ENCODE measurements at places on chromosomes 2 and 18. TPM values are rescaled to one million over a fixed set of nuclear protein-coding genes. Genes with fewer than 3 reads are reported as not detected.
A peak's percentile ranks its signal among the peaks of the same experiment; 100 is the strongest.

Gene RGPD5
- polyA plus RNA-seq, result 0.60 TPM

Gene MC2R
- not detected for polyA plus RNA-seq

Gene RSAD2
- polyA plus RNA-seq, result 4.3 TPM

Gene CKAP2L
- not detected for polyA plus RNA-seq

Gene SESTD1
- polyA plus RNA-seq, result 9.8 TPM

Gene RAB27B
- 0.32 TPM for polyA plus RNA-seq

Gene C1D
- 34.2 TPM for polyA plus RNA-seq

Gene ABCA12
- polyA plus RNA-seq, result 0.37 TPM

Gene G6PC2
- not detected for polyA plus RNA-seq

Gene CASP10
- polyA plus RNA-seq, result 4.5 TPM

DNA sequence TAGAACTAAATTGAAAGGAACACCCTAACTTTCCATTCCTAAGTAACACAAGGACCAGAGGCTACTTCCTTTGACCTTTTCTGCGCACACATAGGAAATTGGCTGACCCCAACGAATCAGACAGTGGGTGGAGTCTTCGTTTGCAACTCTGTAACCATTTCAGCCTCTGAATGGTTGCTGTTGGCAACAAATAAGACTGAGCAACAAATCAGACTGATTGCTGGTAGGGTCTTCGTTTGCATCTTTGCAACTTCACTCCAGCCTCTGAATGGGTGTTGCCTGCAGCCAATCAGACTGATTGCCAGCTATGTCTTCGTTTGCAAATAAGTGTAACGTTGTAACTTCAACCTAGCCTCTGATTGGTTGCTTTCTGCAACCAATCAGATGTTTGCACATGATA is 34.6 kb downstream of the USP40 start:
- H3K4me1 ChIP-seq, result no peaks in the 10 kb centered on the region
- no peaks in the 10 kb centered on the region for H3K36me3 ChIP-seq
- H3K27me3 ChIP-seq, result no peaks in the 10 kb centered on the region

GRCh38 chr2:240259924-240260529 is 119.6 kb upstream of the OTOS start:
- no peak for DNase-seq
- H3K4me1 ChIP-seq, result peaks cover 5% of the 10 kb centered on the region

- H3K27me3 ChIP-seq, result no peaks in the 10 kb centered on the region
- DNase-seq, result no peak
- H3K4me1 ChIP-seq, result peaks cover under 1% of the 10 kb centered on the region
- H3K36me3 ChIP-seq, result no peaks in the 10 kb centered on the region
- no peak overlapping the region for H3K4me3 ChIP-seq
- no peak overlapping the region for H3K27ac ChIP-seq
These were observed 186.8 kb upstream of the PGAP1 start for GRCh38 chr2:197113275-197113711.

- H3K4me1 ChIP-seq, result no peaks in the 10 kb centered on the region
- no peak for DNase-seq
- no peaks in the 10 kb centered on the region for H3K27me3 ChIP-seq
- no peak overlapping the region for H3K27ac ChIP-seq
These were observed 4.4 kb downstream of the PTRHD1 start for GRCh38 chr2:24788816-24789215.

DNA sequence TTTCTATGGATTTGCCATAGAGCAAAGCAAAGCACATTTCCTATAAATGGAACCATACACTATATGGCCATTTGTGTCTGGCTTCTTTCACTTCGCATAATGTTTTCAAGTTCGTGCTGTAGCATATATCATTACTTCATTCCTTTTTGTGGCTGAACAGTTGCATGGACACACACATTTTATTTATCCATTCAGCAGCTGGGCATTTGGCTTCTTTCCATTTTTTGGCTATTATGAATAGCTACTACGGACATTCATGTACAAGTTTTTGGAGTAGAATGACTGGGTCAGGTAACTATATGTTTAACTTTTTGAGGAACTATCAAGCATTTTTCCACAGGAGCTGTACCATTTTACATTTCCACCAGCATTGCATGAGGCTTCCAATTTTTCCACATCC is 10.7 kb upstream of the SELENOI start:
- no peak overlapping the region for H3K4me3 ChIP-seq
- H3K27me3 ChIP-seq, result no peaks in the 10 kb centered on the region
- no peak for DNase-seq
- H3K36me3 ChIP-seq, result no peaks in the 10 kb centered on the region
- H3K27ac ChIP-seq, result no peak overlapping the region

GRCh38 chr2:220226076-220226475 is 598.6 kb downstream of the SLC4A3 start:
- H3K36me3 ChIP-seq, result no peaks in the 10 kb centered on the region
- H3K27me3 ChIP-seq, result no peaks in the 10 kb centered on the region
- DNase-seq, result no peak
- no peak overlapping the region for H3K27ac ChIP-seq
- peaks cover 2% of the 10 kb centered on the region for H3K4me1 ChIP-seq
- H3K4me3 ChIP-seq, result no peak overlapping the region

DNA sequence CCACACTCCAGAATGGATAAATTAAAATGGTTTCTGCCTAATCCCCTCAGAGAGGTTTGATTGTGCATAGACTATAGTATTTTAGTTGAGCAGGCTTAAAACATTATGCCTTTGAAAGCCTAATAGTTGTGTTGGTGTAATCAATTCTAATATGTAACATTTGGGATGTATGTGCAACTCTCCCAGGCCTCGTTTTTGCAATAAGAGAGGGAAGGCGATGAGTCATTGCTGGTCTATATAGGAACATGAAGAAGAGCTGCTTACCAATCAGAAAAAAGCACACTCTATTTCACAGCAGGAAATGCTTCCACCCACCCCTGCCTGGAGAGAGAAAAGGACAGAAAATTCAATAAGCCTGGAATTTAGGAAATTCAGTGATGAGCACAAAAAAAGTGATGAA is 1424.0 kb upstream of the PIK3C3 start:
- H3K4me1 ChIP-seq, result no peaks in the 10 kb centered on the region
- H3K4me3 ChIP-seq, result no peak overlapping the region
- H3K27ac ChIP-seq, result no peak overlapping the region
- H3K27me3 ChIP-seq, result no peaks in the 10 kb centered on the region

DNA sequence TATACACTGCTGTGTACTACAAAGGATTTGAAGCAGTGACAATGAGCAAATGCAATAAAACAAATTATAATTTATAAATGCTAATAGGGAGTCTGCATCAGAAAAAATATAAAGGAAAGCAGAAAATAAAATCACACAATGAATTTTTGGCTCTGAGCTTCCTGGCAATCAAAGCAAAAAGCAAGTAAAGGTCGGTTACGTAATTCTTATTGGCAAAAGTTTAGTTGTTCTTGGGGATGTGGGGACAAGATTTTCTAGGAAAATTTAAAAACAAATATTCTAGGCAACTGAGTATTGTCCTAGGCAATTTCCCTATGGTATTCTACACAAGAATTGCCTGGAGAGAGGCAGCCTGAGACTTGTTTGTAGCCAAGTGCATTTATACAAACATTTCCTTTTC is 1.8 kb downstream of the ORC2 start:
- no peak overlapping the region for H3K4me3 ChIP-seq
- H3K27me3 ChIP-seq, result no peaks in the 10 kb centered on the region
- H3K4me1 ChIP-seq, result peaks cover 5% of the 10 kb centered on the region
- no peak overlapping the region for H3K27ac ChIP-seq
- no peak for DNase-seq

GRCh38 chr2:133369901-133370658 is 198.2 kb downstream of the NCKAP5 start:
- no peak for DNase-seq
- no peaks in the 10 kb centered on the region for H3K27me3 ChIP-seq
- H3K36me3 ChIP-seq, result no peaks in the 10 kb centered on the region

- peak; percentile 85 for DNase-seq
- H3K4me3 ChIP-seq, result no peak overlapping the region
- H3K27me3 ChIP-seq, result no peaks in the 10 kb centered on the region
- H3K36me3 ChIP-seq, result no peaks in the 10 kb centered on the region
- H3K27ac ChIP-seq, result peak overlapping the region; percentile 82
- H3K4me1 ChIP-seq, result peaks cover 31% of the 10 kb centered on the region
These were observed 12.4 kb downstream of the HS6ST1 start for GRCh38 chr2:128306081-128306930.

- H3K4me1 ChIP-seq, result no peaks in the 10 kb centered on the region
- no peaks in the 10 kb centered on the region for H3K27me3 ChIP-seq
- no peaks in the 10 kb centered on the region for H3K36me3 ChIP-seq
- H3K4me3 ChIP-seq, result no peak overlapping the region
- no peak for DNase-seq
These were observed 140.8 kb downstream of the TMEFF2 start for GRCh38 chr2:192053921-192054320.

- H3K36me3 ChIP-seq, result no peaks in the 10 kb centered on the region
- no peak overlapping the region for H3K27ac ChIP-seq
- DNase-seq, result no peak
- no peaks in the 10 kb centered on the region for H3K27me3 ChIP-seq
- H3K4me3 ChIP-seq, result no peak overlapping the region
These were observed 93.7 kb downstream of the AOX1 start for GRCh38 chr2:200679535-200679934.

DNA sequence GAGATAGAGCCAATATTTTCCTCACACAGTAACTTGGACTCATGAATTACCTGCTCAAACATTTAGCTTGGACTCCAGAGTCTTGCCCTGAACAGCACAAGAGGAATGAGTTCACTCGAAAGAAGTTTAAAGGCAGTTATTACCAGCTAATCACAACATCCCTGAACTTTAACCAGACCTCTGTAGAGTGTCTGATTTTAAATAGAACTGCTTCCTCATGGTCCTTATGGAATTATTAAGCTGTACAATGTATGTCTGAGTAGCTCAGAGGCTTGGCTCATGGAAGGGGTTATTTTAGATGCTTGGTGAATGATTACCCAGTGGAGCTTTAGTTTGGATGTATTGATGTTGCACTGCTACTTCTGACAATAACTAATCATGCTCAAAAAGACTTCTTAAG is 183.1 kb downstream of the FMNL2 start:
- H3K4me1 ChIP-seq, result no peaks in the 10 kb centered on the region
- H3K27me3 ChIP-seq, result no peaks in the 10 kb centered on the region
- no peak overlapping the region for H3K27ac ChIP-seq
- DNase-seq, result no peak

GRCh38 chr2:171846894-171847293 is 47.1 kb downstream of the SLC25A12 start:
- H3K4me3 ChIP-seq, result no peak overlapping the region
- H3K36me3 ChIP-seq, result peaks cover 3% of the 10 kb centered on the region

DNA sequence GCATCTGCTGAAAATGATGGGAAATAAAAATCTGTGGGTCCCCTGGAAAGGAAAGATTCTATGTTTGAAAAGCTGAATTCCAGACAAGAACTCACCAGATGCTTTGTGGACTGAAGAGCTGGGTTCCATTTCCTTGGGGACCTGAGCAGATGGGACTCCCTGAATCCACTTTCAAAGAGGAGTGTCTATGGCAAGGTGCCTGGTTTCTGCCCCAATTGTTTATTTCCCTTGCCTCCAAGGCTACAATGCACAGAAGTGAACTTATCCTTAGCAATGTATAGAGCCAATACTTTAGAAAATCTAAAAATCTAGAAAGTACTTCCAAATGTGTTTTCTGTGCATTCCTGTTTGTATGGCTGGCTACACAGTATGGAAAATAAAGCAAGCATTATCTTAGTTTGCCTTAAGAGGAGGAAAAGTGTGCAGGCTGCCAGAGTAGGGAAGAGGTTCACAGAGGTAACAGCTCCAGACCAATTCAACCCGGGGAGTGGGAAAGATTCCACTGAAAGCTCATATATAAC is 420.5 kb downstream of the NRXN1 start:
- no peak overlapping the region for H3K4me3 ChIP-seq
- no peak overlapping the region for H3K27ac ChIP-seq
- H3K36me3 ChIP-seq, result no peaks in the 10 kb centered on the region
- H3K27me3 ChIP-seq, result no peaks in the 10 kb centered on the region
- H3K4me1 ChIP-seq, result no peaks in the 10 kb centered on the region
- no peak for DNase-seq

GRCh38 chr18:35055726-35056125 is 14.5 kb downstream of the MAPRE2 start:
- no peak for DNase-seq
- H3K36me3 ChIP-seq, result no peaks in the 10 kb centered on the region
- no peaks in the 10 kb centered on the region for H3K4me1 ChIP-seq

DNA sequence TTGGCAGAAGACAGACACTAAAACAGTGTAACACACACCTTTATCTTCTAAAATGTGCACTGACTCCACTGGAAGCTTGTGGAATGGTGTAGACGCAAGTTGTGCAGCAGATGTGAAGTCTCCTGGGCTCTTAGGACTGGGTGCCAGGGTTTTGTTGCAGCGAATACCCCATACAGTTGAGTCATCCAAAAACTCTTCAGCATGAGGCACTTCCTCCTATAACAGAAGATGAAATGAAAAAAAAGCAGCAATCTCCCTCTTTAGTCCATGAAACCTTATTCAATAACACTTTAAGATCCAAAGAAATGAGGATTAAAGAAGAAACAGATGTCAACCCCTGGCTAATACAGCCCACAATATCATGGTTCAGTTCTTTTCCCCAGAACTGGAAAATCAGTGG is 22.2 kb downstream of the BUB1 start:
- no peaks in the 10 kb centered on the region for H3K27me3 ChIP-seq
- no peaks in the 10 kb centered on the region for H3K4me1 ChIP-seq
- H3K27ac ChIP-seq, result no peak overlapping the region
- H3K4me3 ChIP-seq, result no peak overlapping the region
- DNase-seq, result no peak
- no peaks in the 10 kb centered on the region for H3K36me3 ChIP-seq

DNA sequence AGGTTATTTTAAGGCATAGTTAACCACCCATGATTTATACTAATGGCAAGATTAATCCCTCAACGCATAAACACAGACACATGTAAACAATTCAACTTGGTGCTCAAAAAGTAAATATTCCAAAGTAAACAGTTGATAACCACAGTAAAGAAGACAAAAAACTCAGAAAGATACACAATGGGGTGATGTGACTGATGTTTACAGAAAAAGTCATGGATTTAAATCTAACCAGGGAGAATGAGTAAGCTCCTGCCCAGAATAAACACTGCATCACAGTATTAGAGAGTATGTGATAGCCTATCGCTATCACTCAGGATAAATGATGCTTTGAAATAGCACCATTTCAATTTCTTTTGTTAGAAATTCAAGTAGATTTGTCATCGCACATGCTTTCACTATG is 49.3 kb downstream of the HIBCH start:
- H3K4me3 ChIP-seq, result no peak overlapping the region
- no peaks in the 10 kb centered on the region for H3K4me1 ChIP-seq
- no peaks in the 10 kb centered on the region for H3K27me3 ChIP-seq
- no peak overlapping the region for H3K27ac ChIP-seq
- no peaks in the 10 kb centered on the region for H3K36me3 ChIP-seq
- DNase-seq, result no peak

DNA sequence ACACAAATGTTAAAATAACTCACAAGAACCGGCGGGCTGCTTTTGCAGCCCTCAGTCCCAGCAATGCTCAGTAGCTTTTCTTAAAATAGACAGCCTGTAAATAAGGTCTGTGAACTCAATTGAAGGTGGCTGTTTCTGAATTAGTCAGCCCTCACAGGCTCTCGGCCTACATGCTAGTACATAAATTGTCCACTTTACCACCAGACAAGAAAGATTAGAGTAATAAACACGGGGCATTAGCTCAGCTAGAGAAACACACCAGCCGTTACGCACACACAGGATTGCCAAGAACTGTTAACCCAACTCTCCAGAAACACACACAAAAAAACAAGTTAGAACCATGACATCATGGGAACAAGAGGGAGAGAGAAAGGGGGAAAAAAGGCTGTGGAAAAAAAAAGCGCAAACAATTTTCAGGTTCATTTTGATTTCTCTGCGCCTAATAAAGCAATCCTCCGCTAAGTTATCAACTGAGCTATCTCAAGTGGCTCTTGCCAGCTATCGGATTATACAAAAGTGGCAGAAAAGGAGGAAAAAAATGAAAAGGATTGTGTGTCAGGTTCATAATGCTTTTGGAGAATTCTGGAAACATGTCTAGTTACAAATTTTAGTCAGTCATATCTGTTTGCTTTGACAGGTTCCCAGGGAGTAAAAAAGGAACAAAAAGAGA is 89.1 kb downstream of the ZEB2 start:
- no peak overlapping the region for H3K4me3 ChIP-seq
- no peak for DNase-seq
- peaks cover 12% of the 10 kb centered on the region for H3K4me1 ChIP-seq

Measured in kidney (tissue), 22 donors.